Caco-2 (cell line): ENCODE measurements at places on chromosomes 7 and 10. TPM values are rescaled to one million over a fixed set of nuclear protein-coding genes. Genes with fewer than 3 reads are reported as not detected.

DLG5 gene
- 65.9 and 69.7 TPM in 2 replicates for total RNA-seq

GRCh38 chr10:5609952-5610616 is 56.3 kb downstream of the ASB13 start:
- peak; percentile 68 for DNase-seq

DNA sequence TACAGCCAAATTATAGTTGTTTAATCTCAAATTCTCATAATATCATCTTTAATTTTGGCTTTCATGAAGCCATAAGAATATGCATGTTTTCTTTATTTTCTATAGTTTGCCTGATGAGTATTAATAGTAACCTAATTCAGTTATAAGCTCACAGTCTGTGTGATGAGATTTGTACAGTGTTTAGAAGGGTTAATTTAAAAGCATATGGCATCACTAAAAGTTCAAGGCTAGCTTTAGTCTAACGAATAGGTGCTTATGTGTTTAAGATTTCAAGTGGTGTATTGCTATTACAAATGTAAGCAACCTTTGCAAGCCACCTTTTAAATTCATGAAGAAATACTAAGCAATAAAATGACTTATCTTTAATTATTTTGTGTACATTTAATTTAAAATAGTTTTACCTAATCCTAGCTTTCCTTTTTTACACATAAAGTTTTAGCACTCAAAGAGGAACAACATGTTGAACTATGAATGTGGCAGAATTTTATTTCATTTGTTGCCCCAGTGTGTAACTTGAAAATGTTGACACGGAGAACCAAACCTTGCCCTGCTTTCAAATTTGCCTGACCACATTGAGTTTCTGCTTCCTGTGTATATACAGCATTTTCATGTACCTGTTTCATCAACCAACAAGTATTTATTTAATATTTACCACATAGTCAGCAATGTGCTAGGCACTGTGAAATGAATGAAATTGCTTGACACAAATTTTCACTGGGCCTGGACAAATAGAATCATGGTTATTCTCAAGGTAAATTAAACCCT is 41.5 kb downstream of the TET1 start:
- no peak for DNase-seq

GRCh38 chr10:79390551-79391229 is 43.4 kb downstream of the PPIF start:
- peak; percentile 22 for DNase-seq
